ENCODE measurements at places on chromosomes 3 and 15. TPM values are rescaled to one million over a fixed set of nuclear protein-coding genes. Genes with fewer than 3 reads are reported as not detected.

GHSR gene
- total RNA-seq, result not detected

DNA sequence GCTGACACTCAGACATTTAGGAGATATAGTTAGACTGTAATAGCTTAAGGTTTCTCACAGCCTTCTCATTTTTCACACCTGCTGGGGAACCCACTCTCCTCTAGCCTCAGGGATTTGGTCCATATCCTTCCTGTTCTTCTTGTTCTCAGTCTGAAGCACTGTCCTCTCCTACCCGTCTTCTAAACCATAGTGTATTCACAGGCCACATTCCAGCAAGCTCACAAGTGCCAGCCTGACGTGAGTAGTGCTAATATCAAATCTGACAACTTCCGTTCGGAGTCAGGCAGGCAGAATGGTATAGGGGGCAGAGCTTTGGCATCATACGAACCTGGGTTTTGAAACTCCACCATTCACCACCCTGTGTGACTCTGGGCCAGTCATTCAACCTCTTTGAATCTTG is 6.9 kb upstream of the CA12 start:
- H3K4me1 ChIP-seq, result no peaks in the 10 kb centered on the region
- no peaks in the 10 kb centered on the region for H3K36me3 ChIP-seq
- no peak overlapping the region for H3K27ac ChIP-seq
- no peak overlapping the region for H3K4me3 ChIP-seq
- DNase-seq, result no peak

DNA sequence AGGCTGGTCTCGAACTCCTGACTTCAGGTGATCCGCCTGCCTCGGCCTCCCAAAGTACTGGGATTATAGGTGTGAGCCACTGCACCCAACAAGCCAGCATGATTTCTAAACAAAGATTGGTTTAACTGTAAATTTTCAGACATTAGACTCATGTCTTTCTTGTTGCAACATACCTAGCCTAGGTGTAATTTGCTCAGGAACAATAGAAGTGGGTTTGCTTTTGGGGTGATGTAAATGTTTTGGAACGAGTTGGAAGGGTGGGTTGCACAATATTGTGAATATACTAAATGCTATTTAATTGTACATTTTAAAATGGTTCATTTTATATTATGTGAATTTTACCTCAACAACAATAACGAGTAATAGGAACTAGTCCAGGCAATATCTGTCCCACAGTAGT is 7.1 kb downstream of the CCR4 start:
- H3K4me1 ChIP-seq, result no peaks in the 10 kb centered on the region
- no peaks in the 10 kb centered on the region for H3K36me3 ChIP-seq
- no peak for DNase-seq
- no peak overlapping the region for H3K4me3 ChIP-seq
- no peaks in the 10 kb centered on the region for H3K27me3 ChIP-seq
- H3K27ac ChIP-seq, result no peak overlapping the region

- H3K27me3 ChIP-seq, result no peaks in the 10 kb centered on the region
- peaks cover 3% of the 10 kb centered on the region for H3K4me1 ChIP-seq
- peak; percentile 62 for DNase-seq
- H3K36me3 ChIP-seq, result peaks cover 7% of the 10 kb centered on the region
- no peak overlapping the region for H3K27ac ChIP-seq
- H3K4me3 ChIP-seq, result no peak overlapping the region
Observed at GRCh38 chr3:195885036-195885891, 23.1 kb downstream of the TNK2 start.

SAXO2 gene
- 0.50 TPM for total RNA-seq

GRCh38 chr3:140251678-140252077 is 316.7 kb downstream of the CLSTN2 start:
- no peaks in the 10 kb centered on the region for H3K4me1 ChIP-seq
- H3K27me3 ChIP-seq, result no peaks in the 10 kb centered on the region
- no peak overlapping the region for H3K27ac ChIP-seq
- no peak for DNase-seq
- no peaks in the 10 kb centered on the region for H3K36me3 ChIP-seq

- H3K27me3 ChIP-seq, result no peaks in the 10 kb centered on the region
- no peaks in the 10 kb centered on the region for H3K36me3 ChIP-seq
- no peaks in the 10 kb centered on the region for H3K4me1 ChIP-seq
- DNase-seq, result no peak
- H3K4me3 ChIP-seq, result no peak overlapping the region
Observed at GRCh38 chr3:46349484-46350261, 4.2 kb upstream of the CCR2 start.

DNA sequence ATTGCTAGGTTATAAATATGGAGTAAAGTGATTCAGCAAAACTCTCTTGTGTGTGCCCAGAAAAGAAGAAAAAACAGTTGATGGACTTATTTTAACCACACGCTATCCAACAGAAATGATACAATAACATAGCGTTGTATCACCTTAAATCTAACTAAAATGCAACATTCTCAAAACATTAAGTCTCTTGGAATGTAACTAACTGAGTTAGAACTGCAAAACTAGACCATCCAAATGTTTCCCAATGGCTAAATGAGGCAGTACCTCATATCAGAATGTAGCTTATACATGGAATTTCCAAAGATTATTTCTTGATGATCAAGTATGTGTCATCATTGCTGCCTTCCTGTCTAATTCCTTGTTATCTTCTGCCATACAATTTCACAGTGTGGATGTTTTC is 187.9 kb downstream of the CNTN3 start:
- no peaks in the 10 kb centered on the region for H3K4me1 ChIP-seq
- no peaks in the 10 kb centered on the region for H3K36me3 ChIP-seq
- H3K27me3 ChIP-seq, result no peaks in the 10 kb centered on the region
- DNase-seq, result no peak
- no peak overlapping the region for H3K4me3 ChIP-seq

DNA sequence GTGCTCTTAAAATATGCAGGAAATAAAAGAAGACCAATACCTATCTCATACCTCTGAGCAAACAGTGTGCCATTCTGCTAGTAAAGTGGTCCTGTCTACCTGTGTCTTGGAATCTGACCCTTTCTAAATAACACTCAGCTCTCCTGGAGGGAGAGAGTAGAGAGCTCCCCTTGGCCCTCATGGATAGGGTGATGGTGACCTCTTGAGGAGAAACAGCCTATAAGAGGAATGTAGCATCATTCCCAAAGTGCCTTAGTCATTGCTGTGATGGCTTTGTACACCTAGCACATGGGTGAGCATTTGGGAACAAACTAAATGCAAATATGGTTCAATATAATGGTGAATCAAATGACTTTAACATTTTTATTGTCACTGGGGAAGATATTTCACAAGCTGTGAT is 10.0 kb downstream of the SNTN start:
- H3K27ac ChIP-seq, result no peak overlapping the region
- no peaks in the 10 kb centered on the region for H3K27me3 ChIP-seq
- no peaks in the 10 kb centered on the region for H3K4me1 ChIP-seq
- no peak overlapping the region for H3K4me3 ChIP-seq
- H3K36me3 ChIP-seq, result no peaks in the 10 kb centered on the region

GRCh38 chr3:26712211-26713026 is 89.8 kb downstream of the LRRC3B start:
- H3K27me3 ChIP-seq, result no peaks in the 10 kb centered on the region
- no peaks in the 10 kb centered on the region for H3K36me3 ChIP-seq
- peaks cover 3% of the 10 kb centered on the region for H3K4me1 ChIP-seq
- DNase-seq, result no peak
- no peak overlapping the region for H3K27ac ChIP-seq

DNA sequence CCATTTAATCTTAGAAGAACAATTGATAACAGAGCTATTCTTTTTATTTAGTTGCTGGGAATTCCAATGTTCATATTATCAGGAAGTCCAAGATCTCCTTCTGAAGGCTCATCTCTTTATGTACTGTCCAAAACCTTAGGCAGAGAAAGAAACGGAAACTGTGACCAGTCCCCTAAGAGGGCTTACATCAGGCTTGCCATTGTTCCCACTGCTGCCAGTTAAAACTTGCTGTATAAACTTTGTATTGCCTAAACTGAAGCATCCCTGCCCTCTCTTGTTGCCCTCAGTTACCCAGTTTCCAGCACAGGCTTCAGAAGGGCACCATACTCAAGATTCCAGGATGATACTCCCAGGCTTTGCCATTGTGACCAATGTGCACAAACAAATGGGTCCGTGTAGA is 435.2 kb upstream of the NAALADL2 start:
- DNase-seq, result no peak
- no peak overlapping the region for H3K27ac ChIP-seq
- no peaks in the 10 kb centered on the region for H3K27me3 ChIP-seq
- H3K4me1 ChIP-seq, result no peaks in the 10 kb centered on the region
- H3K4me3 ChIP-seq, result no peak overlapping the region
- no peaks in the 10 kb centered on the region for H3K36me3 ChIP-seq

GPR160 gene
- total RNA-seq, result 7.2 TPM

DNA sequence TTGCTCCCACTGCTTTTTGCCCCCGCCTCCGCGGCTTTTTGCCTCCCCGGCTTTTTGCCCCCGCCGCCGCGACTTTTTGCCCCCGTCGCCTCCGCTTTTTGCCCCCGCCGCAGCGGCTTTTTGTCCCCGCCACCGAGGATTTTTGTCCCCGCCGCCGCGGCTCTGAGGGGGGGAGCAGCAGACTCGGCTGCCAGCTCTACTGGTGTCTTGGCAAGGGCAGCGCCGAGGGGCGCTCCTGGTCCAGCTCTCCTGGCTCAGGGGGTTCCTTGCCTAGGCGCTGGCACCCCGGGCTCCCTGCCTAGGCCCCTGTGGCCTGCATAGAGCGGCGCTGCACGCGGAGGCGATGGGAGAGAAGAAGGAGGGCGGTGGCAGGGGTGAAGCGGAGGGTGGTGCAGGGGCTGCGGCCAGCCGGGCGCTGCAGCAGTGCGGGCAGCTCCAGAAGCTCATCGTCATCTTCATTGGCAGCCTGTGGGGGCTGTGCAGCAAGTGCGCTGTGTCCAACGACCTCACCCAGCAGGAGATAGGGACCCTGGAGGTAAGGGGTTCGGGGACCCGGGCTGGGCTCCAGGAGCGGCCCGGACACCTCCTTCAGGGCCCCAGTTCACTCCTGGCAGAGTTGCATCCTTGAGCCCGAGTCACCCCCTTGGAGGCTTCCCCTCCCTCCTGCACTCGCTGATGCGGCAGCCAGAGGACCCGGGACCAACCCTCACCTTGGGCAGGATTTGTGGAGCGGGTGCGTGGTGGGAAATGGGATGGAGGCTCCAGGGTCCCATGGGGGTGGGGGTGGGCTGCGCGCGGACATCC is 642.4 kb downstream of the GOLGA6L6 start:
- no peak overlapping the region for H3K27ac ChIP-seq
- H3K27me3 ChIP-seq, result no peaks in the 10 kb centered on the region
- H3K4me1 ChIP-seq, result no peaks in the 10 kb centered on the region
- DNase-seq, result no peak
- no peak overlapping the region for H3K4me3 ChIP-seq

ERICH6 gene
- under 0.01 TPM for total RNA-seq

RAD51 gene
- 0.25 TPM for total RNA-seq

DNA sequence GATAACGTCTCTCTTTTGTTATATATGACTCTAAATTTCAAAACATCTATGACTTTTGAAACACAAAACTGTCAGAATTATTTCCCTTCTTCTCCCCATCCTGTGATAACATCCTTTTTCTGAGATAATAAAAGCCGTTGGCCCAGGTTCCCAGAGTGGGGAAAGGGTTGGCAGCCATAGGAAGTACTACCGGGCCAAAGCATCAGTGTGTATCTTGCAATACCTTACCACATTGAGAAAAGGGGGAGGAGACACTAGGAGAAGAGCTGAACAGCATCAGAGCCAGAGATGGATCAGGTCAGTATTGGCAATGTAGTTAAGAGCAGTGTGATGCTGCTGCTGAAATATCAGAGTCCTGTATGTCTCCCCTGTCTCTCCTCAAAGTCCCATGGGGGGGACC is 210.0 kb upstream of the PROK2 start:
- H3K36me3 ChIP-seq, result no peaks in the 10 kb centered on the region
- no peak overlapping the region for H3K4me3 ChIP-seq
- no peaks in the 10 kb centered on the region for H3K4me1 ChIP-seq
- no peak overlapping the region for H3K27ac ChIP-seq
- DNase-seq, result no peak

ACAN gene
- total RNA-seq, result under 0.01 TPM

Data from liver (tissue), 10 donors.